ENCODE measurements at places on chromosomes 11 and 22. TPM values are rescaled to one million over a fixed set of nuclear protein-coding genes. Genes with fewer than 3 reads are reported as not detected.

The VWA5A gene
- polyA plus RNA-seq, result 1.8 TPM

DNA sequence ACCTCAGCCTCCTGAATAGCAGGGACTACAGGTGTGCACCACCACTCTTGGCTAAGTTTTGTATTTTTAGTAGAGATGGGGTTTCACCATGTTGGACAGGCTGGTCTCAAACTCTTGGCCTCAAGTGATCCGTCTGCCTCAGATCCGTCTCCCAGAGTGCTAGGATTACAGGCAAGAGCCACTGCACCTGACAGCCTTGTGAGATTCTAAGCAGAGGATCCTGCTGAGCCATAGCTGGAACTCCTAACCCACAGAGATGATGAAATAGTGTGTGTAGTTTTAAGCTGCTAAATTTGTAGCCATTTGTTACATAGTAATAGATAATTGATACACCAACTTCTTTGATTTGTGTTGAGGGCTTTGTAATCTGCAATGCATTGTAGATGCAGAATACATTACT, 51.1 kb downstream of the CLMP start:
- DNase-seq, result no peak

GRCh38 chr11:2267306-2267850, 3.0 kb downstream of the ASCL2 start:
- DNase-seq, result no peak

The TPH1 gene
- 0.26 TPM for polyA plus RNA-seq

DNA sequence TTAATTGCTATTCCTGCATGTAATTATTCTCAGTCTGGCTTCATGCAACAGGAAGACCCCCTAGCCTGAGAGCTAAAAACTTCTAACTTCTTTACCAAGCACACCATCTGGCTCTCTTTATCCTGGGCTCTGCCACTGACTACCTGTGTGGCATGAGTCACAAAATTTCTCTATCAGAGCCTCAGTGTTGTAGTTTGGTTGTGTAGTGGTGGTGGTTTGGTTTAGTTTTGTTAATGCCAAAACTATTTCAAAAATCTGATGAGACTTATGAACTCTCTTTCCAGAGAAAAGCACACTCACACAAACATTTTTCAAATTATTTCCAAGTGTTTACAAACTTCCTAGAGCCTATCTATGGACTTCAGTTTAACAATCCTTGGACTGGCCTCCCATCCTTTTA, 7.5 kb upstream of the IL17RA start:
- no peak for DNase-seq

The TSSK2 gene
- not detected for polyA plus RNA-seq

DNA sequence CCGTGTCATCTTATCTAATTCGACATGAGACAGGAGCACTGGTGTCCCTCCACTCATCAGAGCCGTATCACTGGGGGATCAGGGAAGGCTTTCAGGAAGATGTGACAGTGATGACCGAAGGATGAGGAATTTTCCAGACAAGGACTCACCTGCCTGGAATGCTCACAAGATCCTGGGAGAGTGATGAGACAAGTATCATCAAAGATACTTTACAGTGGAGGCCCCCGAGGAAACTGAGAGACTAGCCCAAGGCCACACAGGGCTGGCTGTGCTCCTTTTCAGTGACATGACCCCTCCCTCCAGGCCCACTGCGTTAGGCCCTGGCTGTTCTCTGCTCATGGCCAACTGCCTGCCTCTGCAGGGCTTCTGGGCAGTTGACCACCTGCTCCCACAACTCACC, 13.0 kb downstream of the CLPB start:
- DNase-seq, result no peak

- DNase-seq, result no peak
These were observed 367.6 kb downstream of the ETS1 start for GRCh38 chr11:128219731-128220120.

DNA sequence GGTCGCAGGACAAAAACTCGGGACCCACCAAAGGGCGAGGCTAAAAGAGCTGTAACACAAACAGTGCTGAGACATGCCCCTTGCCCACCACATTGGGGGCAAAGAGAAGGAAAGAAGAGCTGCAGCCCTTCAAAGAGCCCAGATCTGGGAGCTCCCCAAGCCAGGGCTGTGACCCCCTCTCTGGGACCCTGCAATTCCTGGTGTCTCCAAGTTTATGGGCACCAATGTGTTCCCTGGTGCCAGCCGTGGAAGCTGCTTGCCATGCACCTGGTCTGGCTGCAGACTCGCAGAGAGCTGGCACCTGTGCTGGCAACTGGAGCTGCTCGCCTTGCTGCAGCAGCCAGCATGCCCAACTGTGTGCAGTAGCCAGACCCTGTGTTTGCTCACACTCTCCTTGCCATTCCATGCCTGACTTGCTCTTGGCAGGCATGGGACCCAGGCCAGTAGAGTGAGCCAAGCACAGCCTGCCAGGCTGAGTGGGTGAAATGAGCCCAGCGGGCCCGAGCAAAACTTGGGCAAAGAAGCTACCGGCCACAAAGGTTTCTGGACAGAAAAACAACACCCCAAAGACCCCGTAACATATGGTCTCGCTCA, 16.0 kb downstream of the RRP8 start:
- no peak for DNase-seq

- peak; percentile 83 for DNase-seq
These were observed 31.1 kb downstream of the TMEM45B start for GRCh38 chr11:129846508-129847335.

DNA sequence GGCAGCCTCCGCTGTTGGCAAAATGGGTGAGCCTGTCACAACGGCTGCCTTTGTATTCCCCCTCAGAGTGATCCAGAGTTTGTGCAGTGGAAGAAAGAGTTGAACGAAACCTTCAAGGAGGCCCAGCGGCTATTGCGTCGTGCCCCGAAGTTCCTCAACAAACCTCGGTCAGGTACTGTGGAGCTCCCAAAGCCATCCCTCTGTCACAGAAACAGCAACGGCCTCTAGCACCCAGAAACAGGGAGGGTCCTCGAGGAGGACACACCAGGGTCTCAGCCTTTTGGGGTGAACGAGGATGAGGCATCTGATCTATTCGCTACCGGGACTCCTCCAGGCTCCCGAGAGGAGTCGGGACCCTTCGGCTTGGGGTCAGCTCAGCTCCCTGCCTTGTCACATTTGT, 19.8 kb upstream of the MYO18B start:
- DNase-seq, result no peak

DNA sequence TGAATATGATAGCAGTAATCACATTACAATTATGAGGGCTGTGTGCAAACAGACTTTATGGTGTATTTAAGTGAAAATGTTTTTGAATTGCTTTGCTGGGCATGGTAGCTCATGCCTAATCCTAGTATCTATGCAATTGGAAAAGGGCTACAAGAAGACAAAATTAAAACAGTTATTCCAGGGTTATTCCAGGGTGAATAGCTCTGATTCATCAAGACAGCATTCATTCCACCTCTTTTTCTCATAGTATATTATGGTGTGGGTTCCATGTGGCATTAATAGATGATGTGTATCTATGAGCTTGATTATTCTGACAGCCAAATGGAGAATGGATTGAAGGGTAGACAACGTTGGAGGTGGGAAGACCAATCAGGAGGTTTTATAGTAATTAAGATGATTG, 12.1 kb upstream of the SIDT2 start:
- no peak for DNase-seq

GRCh38 chr11:13336246-13336878, 58.8 kb downstream of the BMAL1 start:
- no peak for DNase-seq

GRCh38 chr11:34416088-34416487, 22.6 kb upstream of the CAT start:
- DNase-seq, result no peak

GRCh38 chr22:19887256-19887985, 32.7 kb upstream of the GNB1L start:
- DNase-seq, result no peak

DNA sequence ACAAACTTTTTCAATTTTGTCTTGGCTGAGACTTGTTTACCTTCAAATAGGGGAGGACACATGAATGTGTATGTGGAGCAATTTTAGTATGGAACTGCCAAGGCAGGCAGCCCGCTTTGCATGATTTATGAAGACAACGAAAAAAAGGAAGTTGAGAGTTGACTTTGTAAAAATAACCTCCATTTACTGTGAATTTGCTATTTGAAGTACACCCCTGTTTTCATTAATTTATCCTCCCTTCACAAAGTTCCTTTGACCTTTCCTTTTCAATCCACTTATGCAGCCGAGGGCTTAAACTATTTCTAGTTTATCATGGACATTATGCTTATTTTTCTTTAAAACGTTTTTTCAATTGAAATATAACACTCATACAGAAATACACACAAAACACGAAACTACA, 369.6 kb upstream of the CADM1 start:
- no peak for DNase-seq

DNA sequence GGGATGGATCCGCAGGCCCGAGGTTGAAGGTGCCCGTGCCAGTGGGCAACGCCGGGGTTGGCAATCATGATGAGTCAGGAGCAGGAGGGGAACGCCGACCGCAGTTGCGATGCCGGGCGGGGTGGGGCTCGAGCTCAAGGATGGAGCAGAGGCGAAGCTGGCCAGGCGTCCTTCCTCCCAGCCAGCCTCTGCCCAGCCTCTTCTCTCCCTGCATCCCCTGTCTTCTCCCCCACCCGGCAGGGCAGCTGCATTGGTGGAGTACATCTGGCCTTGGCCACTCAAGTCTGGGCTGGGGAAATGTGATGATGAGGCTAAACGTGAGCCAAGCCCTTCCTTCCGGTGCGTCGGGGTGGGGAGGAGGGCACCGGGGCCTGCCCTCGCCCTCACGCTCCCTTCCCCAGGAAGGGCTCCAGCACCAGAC, 3.9 kb downstream of the IFITM10 start:
- DNase-seq, result no peak

- DNase-seq, result no peak
These were observed 696.5 kb upstream of the CHORDC1 start for GRCh38 chr11:90919332-90919731.

DNA sequence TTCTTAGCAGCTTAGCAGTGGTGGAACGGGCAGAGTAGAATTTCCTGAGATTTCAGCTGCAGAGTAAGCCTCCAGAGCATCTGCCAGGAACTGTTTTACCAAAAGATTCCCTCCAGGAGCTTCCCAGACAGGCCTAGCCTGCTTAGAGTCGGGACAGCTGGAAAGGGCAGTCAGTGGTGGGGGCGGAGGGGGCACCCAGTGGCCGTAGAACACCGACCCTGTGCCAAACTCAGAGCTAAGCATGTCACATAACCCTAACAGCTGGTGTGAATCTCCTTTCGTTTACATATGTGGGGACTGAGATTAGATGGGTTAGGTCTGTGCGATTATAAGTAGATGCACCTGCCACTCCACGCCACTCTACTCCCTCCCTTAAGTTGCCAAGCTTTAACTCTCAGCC, 80.0 kb upstream of the CRTAM start:
- DNase-seq, result no peak

DNA sequence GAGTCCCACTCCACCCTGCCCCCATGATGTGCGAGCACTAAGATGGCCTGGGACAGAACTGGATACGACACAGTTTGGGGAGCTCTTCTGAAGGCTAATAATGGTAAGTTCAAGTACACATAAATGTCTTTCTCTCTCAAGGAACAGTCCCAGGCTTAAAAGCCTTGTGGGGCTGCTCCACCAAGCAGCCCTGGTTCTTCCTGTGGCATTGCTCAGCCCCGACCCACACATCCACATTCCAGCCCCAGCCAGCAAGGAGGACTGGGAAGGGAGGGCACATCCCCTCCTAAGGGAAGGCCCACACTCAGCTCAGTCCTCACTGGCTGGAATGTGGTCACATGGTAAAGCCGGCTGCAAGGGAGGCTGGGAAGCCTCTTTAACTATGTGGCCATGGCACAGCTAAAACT, 13.3 kb upstream of the MB start:
- no peak for DNase-seq

- DNase-seq, result no peak
These were observed 69.0 kb downstream of the LARGE1 start for GRCh38 chr22:33851240-33851639.

- DNase-seq, result peak; percentile 69
These were observed 1.6 kb downstream of the FGF19 start for GRCh38 chr11:69702239-69702691.

DNA sequence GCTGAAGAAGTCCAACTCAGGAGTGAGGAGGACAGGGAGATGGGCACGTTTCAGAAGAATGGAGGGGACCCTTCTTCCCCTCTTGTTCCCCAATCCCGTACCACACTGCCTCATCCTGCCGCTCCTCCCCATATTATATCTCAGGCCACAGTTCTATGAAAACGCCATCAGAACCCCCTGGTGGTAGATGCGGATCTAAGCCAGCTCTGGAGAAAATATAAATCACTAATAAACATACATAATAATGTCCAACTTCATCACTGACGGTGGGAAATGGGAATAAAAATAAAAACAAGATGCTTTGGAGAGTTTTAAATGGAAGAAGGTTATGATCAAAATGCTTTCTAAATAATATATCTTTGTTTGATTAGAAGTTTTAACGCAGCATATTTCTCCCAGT, 400.3 kb downstream of the CADM1 start:
- DNase-seq, result no peak

The GSTT2B gene
- 3.6 TPM for polyA plus RNA-seq

- DNase-seq, result peak; percentile 63
These were observed 2.1 kb upstream of the BATF2 start for GRCh38 chr11:64998690-64999431.

The NXPE2 gene
- not detected for polyA plus RNA-seq

- no peak for DNase-seq
These were observed 1.8 kb upstream of the OR10A5 start for GRCh38 chr11:6843670-6844069.

DNA sequence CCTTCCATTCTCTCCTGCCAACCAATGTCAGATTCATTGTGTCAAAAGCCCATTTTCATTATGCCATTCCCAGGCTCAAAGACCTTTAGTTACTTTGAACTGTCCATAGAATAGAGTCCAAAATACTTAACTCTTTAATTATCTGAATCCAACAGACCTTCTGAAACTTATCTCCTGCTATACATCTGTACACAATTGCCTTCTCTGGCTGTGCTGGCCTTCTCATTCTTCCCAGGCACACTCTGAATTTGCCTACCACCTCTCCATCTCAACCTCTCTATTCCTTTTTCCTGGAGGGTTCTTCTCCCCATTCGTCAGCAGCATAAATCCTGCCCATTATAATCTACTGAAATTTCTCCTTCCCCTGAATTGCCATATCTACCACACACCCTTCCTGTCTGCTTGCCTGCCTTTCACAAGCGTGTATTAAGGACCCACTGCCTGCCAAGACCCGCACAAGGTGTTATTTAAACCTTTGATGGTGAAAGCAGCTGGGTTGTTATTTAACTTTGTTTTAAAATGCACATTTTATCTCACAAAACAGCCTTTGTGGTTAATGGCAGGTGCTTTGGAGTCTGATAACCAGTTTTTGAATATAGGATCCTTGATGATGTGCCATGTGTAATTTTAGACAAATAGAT, 125.9 kb downstream of the CCDC81 start:
- no peak for DNase-seq

The A4GALT gene
- 2.7 TPM for polyA plus RNA-seq

DNA sequence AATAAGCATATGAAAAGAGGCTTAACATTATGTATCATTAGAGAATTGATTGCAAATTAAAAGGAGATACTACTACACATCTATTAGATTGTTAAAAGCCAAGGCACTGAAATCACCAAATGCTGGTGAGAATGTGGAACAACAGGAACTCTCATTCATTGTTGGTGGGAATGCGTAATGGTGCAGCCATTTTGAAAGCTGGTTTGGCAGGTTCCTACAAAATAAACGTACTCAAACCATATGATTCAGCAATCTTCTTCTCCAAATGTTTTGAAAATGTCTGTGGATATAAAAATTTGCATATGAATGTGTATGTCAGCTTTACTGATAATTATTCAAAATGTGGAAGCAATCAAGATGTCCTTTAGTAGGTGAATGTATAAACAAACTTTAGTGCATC, 176.4 kb upstream of the PLET1 start:
- DNase-seq, result no peak

- no peak for DNase-seq
These were observed 510 bp downstream of the PPME1 start for GRCh38 chr11:74171630-74171968.

The HOATZ gene
- polyA plus RNA-seq, result not detected
